ENCODE measurements at places on chromosomes 6 and 20.

DNA sequence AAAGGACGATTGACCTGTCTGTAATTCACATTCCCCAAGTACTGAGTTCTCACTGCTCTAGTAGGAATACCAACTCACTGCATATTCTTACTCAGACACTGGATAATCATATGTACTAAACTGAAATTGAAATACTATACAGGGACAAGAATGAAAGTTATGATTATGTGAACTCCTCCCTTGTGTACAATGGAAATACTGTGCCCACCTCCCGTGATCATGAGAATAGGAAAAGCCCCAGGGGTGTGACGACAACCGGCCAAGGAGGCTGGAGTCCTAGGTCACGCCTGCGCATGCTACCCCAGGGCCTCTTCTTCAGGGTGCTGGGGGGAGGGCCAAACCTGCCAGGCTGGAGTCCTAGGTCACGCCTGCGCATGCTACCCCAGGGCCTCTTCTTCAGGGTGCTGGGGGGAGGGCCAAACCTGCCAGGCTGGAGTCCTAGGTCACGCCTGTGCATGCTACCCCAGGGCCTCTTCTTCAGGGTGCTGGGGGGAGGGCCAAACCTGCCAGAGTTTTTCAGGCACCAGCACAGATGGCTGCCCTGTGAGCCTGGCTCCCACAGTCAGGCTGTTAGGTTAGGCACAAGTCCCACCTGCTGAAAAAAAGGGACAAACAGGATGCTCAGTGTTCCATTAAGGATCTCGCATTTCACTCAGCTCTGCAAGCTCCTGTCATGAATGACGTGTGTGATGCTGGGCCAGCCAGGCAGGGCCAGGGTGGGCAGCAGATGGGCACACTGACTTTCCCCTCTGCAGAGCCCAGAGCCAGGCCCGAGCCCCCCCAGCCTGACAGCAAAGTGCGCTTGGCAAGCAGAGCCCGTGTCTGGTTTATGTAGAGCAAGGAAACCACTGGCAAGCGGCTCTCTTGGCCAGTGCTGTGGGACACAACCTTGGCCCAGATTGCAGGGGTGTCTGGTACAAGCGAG lies 107.7 kb downstream of the FOXF2 start:
- no peak for DNase-seq

DNA sequence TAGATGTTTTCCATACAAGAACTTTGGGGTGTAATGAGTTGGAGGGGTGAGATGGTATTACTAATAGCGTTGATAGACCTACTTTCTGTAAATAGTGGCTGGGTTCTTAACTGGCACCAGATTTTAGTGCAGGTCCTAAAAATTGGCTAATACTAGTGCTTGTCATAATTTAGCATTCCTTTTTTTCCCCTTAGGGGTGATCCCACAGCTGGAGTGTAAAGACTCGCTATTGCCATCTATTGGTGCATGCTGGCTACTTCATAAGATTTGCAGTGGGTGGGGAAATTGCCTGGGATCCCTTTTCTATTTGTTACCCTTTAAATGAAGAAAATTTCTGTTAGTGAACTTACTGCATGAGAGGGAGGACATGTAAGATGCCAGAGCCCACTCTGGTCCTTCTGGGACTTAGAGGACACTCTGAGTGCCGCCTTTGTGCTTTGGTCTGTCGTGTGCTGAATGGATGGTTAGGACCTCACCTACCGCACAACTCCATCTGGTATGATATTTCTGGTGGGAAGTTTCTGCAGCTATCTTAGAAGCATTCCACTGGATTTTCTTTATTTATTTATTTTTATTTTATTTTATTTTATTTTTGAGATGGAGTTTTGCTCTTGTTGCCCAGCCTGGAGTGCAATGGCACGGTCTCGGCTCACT lies 195.5 kb downstream of the JARID2 start:
- no peak for DNase-seq

GRCh38 chr6:89482126-89482525 lies 49.2 kb downstream of the ANKRD6 start:
- no peak for DNase-seq

GRCh38 chr6:149831308-149831820 lies 32.8 kb downstream of the LRP11 start:
- no peak for DNase-seq

DNA sequence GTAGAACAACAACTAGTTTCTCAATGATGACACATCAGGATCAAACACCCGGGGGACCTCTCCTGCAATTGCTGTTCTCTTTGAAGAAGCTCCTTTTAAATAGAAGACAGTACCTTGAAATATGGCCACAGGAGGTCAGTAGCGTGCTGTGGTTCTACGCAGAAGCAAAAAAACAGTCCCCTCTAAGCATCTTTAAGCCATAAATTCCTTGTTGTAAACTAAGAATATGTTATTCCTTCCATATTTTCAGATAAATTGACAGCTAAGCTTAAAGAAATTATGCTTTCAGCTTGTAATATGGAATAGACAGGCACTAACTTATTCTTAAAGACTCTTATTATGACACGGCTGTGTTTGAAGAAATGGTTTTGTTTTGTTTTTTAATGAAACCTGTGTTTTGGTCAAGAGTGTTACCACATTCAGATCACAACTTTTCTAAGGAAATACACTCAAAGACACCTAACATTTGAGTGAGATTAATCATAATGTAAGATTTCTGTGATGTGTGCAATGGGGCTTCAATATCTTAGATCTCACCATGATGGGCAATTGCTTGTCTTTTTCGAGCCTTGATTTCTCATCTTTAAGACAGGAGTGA lies 49.7 kb upstream of the IL20RA start:
- DNase-seq = peak; percentile 38

- no peak for DNase-seq
Observed at GRCh38 chr6:161199850-161200249, 74.0 kb downstream of the AGPAT4 start.

- no peak for DNase-seq
Observed at GRCh38 chr20:49684335-49684997, 29.2 kb downstream of the B4GALT5 start.

DNA sequence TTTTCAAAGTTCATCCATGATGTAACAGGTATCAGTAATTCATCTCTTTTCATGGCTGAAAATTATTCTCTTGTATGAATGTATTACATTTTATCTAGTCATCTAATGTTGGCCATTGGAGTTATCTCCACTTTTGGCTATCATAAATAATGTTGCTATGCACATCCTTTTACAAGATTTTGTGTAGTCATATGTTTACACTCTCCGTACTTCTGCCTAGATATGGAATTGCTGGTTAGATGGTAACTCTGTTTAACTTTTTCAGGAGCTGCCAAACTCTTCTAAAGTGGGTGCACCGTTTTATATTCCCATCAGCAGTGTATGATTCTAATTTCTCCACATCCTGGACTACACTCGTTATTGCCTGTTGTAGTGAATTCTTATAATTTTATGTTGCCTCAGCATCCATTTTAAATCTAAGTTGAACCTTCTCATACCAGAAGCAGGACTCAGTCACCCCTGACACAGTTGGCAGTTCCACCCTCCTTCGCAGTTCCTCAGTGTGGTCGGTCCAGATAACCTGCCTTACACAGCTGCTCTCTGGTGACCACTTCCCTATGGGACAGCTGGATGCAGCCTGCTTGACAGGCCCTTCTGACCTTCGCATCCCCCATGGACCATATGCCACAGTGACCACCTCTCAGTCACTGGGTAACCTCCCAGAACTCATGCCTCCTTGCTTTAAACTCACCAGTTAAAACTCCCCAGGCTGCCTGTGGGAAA lies 33.9 kb downstream of the KIZ start:
- no peak for DNase-seq

DNA sequence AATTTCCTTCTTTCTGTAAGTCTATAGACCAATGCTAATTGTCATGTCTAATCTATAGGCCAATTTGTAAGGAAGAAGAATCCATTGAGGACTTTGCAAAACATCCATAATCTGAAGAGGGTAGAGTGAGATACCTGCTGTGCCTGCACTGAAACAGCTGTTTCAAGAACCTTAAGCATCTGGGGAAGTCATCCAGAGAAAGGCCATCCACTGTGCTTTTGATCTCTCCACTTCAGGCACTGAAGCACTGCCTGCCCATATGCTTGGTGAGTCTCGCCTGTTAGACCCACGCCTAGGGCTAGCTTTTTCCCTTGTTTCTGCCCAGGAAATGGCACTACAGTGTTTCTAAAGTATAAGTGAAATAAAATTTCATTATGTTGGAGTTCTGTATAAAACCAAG lies 921.8 kb upstream of the EPHA7 start:
- DNase-seq = no peak

GRCh38 chr20:38073307-38074071 lies 39.9 kb downstream of the RPRD1B start:
- no peak for DNase-seq

- no peak for DNase-seq
Observed at GRCh38 chr20:6120491-6120988, 2.3 kb downstream of the FERMT1 start.

GRCh38 chr20:38715646-38716045 lies 8.6 kb upstream of the SLC32A1 start:
- no peak for DNase-seq

DNA sequence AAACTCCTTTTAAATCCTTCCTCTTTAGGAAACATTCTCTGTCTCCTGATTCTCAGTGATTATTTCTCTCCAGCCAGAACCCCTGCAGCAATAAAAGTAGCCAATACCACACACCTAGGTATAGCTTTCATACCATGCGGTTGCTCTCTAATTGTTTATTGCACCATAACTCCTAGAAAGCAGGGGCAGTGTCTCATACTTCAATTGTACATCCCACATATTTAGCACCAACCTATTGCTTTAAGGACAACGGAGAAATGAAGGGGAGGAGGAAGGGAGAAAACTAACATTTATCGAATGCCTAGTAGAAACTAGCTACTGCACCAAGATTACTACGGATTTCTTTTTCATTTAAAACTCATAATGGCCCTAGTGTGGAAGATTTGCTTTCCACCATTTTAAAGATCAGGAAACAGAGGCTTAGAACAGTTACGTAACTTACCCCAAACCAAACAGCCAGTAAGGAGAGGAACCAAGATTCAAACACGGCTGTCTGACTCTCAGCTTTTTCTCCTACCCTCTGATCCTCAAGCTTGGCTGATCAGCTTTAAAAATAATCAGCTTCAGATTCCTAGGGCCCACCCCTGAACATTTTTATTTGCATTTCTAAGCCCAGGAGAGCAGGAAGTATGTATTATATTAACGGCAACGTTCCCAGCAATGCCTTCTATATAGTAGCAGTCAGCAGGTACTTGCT lies 43.4 kb upstream of the ATXN1 start:
- no peak for DNase-seq

DNA sequence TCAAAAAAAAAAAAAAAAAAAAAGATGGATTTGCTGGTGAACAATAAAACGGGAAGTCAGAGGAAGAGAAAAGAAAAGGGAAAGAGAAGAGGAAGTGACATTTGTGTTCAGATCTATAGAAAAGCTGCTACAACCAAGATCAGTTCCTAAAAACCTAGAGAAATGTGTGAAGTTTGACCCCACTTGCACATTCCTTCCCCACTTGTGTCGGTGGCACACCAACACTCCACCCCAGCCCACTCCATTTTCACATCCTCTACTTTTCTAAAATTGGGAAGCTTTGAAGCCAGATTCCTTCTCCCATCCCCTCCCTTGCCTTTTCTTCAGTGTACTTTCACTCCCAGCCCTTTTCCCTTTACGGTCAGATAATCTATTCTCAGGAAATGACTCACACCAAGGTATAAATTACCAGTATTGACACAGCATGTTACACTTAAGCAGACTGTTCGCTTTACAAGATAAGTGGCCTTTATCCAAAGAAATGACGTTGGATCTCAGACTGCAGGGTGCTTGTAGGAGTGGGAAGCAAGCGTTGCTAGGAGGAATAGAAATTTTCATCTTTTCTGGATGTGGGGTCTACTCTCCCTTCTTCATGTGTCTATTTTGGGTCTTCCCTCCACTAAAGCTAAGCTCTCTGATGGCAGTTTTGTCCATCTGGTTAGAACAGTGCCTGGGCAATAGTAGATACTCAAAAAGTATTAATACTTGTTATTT lies 92.5 kb upstream of the ADGRF1 start:
- no peak for DNase-seq

DNA sequence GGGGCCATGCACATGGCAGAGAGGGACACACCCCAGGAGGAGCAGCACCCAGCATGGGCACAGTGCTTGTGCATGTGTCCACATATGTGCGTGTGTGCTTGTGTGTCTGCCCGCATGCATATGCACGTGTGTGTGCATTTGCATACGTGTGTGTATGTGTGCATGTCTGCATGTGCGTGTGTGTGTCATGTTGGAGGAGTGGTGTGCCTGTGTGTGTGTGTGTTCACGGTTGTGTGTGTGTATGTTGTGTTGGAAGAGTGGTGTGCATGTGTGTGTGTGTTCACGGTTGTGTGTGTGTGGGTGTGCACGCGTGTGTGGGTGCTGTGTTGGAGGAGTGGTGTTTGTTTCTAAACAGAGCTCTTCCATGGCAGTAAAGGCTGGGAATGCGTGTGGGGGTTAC lies 50.7 kb upstream of the SLCO4A1 start:
- DNase-seq = no peak

DNA sequence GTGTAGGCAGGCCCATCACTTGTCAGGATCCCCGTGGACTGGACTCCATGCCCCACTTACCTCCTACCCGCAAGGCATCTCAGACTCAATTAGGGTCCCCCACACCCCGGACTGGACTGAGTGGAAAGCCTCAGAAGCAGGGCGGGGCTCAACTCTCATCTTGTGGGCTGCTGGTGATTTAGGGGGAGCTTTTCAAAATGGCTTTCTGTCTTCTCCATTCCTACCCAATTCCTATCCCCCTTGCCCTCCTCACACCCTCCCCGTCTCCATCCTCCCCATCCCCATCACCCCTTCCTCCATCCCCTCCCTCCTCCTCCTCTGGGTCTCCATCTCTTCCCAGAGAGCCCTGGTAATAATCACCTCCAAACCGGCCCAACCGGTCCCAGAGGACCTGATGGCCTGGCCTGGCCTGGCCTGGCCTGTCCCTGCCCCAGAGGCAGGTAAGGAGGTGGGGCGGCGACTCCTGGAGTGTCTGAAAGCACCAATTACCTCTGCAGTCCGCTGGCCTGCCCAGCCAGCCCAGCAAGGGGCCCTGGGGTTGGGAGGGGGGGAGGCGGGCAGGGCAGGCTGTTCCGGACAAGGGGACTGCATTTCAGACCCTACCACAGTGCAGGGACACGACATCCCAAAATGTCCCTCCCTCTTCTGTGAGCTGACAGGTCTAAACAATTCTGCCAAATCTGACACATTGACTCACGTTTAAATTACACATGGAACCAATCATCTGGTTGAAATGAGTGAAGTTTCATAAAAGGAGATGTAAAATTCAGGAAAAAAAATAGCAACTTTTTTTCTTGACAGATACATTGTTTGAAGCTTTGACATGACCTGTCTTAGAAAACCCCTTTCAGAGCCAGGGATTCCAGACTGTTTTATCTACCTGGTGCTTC lies 24.8 kb downstream of the MAFB start:
- DNase-seq = no peak

- no peak for DNase-seq
Observed at GRCh38 chr6:14863902-14864850, 381.7 kb upstream of the JARID2 start.

- DNase-seq = no peak
Observed at GRCh38 chr20:23622839-23623343, 14.9 kb downstream of the CST3 start.

DNA sequence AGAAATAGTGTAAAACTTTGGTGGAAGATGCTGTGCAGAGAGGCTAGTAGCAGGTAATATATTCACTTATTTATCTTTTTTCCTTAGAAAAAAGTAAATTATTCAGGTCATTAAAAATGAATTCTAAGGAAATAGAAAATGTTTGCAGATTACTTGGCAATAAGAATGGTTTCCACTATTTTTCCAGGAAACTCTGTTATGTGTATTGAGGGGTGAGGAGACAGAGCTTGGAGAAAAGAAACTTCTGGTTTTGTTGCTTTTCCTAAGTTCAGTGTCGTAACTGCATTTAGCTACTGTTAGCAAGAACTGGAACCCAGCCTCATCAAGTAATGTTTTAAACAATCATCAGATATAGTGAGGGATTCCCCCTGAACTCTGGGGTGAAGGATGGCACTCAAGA lies 79.2 kb upstream of the SMLR1 start:
- DNase-seq = no peak

Data from stimulated activated CD4-positive, alpha-beta T cell treated with anti-CD3 and anti-CD28 coated beads, Interleukin-12 subunit alpha, Interleukin-12 subunit beta, amount 100 ng/mL, for 24 hours (primary cell).